Body of pancreas (tissue), 4 donors: ENCODE measurements at places on chromosomes 7 and 10. TPM values are rescaled to one million over a fixed set of nuclear protein-coding genes. Genes with fewer than 3 reads are reported as not detected.
A peak's percentile ranks its signal among the peaks of the same experiment; 100 is the strongest.

The NAT16 gene
- not detected for total RNA-seq

The LEP gene
- total RNA-seq, result 72.8 TPM

The PTPRZ1 gene
- total RNA-seq, result 1.6 TPM

The GAD2 gene
- total RNA-seq, result 4.3 TPM

The PRF1 gene
- 6.3 TPM for total RNA-seq

The TMEM273 gene
- 9.3 TPM for total RNA-seq

The PNLIPRP3 gene
- total RNA-seq, result not detected

The GRM8 gene
- 2.3 TPM for total RNA-seq

The TEX47 gene
- total RNA-seq, result not detected

The CYP2E1 gene
- 18.1 TPM for total RNA-seq

The VSTM2A gene
- total RNA-seq, result not detected

DNA sequence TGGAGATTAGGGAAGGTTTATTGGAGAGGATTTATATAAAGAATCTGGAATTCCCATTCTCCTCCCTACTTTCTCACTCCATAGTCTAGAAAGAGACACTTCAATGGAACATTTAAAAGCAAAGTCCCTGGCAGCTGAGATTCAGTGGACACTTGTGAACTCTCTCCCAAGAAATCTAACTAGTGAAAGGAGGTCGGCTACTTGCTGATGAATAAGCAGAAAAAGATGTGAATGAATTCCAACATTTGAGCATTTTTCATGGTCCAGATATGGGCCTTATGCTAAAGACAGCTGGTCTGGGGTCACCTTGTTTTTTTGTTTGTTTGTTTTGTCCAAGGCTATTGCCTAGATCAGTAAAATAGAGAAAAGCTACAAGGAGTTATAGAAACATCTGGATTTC lies 141.1 kb upstream of the LRRTM3 start:
- DNase-seq, result no peak

DNA sequence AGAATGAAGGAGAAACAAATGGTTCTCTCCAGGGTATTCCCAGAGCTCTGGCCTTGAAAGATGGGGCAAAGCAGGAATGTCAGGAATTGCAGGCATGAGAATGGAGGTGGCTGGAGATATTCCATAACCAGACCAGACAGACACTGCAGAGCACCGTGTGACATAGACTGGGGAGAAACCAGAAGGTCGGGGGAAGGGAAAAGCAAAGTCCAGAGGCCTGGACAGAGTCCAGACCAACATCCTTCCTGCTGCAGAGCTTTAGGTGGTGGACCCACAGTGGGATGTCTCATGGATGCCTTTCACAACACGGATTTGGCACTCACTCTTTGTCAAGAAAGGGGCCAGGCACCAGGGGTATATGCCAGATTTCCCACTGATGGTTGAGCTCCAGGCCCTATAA lies 177.2 kb upstream of the INHBA start:
- peak; percentile 15 for DNase-seq

DNA sequence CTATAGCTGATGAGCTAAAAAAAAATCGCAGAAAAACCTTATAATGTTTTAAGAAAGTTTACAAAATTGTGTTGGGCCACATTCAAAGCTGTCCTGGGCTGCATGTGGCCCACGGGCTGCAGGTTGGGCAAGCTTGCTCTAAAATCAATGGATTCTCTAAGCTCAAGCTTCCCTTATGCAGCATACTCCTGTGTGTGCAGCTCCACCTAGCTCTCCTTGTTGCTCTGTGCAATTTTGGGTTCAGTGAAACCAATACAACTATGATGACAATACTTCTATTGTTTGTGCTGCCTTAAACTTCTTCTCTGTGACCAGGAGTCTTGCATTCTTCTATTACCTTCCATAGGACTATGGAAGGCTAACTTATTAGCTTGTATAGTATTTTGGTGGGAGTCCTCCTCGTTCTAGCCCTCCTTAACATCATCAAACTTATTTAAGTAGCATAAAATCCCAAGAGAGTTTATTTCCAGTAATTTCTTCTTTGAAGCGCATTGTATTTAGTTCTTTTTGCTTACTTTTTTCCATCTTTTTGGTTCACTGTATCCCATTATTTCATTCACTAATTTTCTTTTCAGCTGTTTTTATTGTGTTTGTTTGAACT lies 170.9 kb upstream of the SMIM30 start:
- peak; percentile 21 for DNase-seq

DNA sequence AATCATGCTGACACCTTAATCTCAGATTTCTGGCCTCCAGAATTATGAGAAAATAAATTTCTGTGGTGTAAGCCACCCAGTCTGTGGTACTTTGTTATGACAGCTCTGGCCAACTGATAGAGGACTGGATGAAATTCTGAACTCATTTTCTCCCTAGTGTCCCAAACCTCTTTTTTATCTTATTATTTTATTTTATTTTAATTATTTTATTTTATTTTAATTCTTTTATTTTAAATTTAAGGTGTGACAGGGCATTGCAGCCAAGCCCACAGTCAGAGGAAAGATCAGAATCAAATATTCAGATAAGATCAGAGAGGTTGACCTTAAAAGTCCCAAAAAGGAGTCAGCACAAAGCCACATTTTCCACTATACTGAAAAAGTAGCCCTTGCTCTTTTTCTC lies 228.1 kb downstream of the TFEC start:
- no peak for DNase-seq

DNA sequence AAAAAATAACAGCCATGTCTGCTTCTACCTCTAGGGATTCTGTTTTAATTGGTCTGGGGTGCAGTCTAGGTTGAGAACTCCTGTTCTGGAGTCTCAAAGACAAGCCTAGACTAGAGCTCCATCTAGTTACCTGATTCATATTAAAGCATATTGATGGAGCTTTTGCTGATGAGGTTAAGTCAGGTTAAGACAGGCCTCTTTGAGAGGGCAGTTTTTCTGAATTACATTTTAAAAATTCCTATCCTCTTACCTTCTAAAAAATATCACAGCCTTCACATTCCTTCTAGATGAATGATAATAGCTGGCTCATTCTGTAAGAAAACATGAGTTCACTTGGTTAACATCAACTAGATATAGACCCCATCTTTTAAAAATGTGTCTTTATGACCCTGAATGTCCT lies 28.9 kb downstream of the MGAM start:
- DNase-seq, result no peak

DNA sequence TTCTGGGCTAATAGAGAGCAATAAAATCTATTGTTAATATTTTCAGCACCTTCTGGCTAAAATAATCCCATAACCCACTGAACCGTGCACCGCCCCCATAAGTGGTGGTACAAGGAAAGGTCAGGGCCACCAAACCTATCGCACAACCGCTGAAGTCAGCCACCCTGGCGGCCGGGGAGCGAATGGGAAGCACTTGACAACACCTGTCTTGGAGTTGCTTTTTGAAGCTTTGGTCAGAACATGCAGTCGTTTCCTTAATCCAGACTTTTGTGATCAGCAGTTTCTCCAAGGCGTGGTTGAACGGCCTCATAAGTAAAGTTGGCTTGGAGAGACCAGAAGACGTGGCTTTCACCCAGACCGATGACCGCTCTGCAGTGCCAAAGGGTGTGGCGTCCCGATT lies 97.4 kb downstream of the DNAJB6 start:
- no peak for DNase-seq

GRCh38 chr7:97732565-97733275 lies 834 bp downstream of the TAC1 start:
- DNase-seq, result no peak

GRCh38 chr10:62689712-62690111 lies 114.8 kb upstream of the ADO start:
- DNase-seq, result no peak

DNA sequence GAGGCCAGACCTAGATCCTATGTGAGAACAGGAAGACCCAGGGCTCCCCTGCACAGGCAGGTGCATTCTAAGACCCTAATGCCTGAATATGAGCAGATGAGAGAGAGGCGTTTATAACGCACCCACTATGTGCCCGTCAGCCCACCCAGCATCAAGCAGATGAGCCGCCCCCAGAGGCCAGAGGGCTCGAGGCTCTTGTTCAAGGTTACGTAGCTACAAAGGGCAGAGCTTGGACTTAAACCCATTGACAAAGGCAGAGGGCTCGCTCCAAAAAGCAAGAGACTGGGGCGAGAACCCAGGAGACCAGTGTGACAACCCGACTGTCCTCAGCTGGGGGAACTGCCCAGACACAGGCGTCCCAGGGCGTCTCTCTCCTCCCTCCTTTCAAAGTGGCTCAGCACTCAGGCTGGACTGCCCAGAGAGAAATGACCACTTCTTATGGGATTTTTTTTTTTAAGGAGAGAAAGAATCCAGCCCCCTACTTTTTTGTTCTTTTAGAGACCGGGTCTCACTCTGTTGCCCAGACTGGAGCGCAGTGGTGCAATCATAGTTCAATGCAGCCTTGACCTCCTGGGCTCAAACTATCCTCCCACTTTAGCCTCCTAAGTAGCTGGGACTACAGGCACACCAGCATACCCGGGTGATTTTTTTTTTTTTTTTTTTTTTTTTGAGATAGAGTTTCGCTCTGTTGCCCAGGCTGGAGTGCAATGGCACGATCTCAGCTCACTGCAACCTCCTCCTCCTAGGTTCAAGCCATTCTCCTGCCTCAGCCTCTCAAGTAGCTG lies 40.1 kb downstream of the TNRC18 start:
- no peak for DNase-seq

DNA sequence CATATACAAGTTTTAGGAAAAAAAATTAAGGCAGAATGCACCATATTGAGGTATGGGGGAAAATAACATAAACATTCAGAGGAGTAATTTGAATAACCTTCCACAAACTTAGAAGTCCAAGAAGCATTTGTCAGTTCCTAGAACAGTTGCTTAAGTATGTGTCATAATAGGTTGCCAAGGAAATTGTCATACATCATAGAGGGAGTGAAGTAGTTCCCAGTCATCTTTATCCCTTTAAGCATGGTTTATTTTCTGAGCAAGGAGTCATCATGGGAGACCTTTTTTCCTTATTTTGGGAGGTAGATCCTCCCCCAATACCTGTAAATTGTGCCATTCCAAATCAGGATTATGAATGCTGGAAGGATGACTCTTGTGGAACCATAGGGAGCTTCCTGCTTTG lies at the start of gene SSMEM1:
SSMEM1 (plus strand) TSS at position 219 of the 400 bp plus-strand sequence; CDS start at position 270, 51 bp downstream.
- DNase-seq, result no peak

- no peak for DNase-seq
These were observed 76.1 kb upstream of the SRRM3 start for GRCh38 chr7:76125560-76125959.

DNA sequence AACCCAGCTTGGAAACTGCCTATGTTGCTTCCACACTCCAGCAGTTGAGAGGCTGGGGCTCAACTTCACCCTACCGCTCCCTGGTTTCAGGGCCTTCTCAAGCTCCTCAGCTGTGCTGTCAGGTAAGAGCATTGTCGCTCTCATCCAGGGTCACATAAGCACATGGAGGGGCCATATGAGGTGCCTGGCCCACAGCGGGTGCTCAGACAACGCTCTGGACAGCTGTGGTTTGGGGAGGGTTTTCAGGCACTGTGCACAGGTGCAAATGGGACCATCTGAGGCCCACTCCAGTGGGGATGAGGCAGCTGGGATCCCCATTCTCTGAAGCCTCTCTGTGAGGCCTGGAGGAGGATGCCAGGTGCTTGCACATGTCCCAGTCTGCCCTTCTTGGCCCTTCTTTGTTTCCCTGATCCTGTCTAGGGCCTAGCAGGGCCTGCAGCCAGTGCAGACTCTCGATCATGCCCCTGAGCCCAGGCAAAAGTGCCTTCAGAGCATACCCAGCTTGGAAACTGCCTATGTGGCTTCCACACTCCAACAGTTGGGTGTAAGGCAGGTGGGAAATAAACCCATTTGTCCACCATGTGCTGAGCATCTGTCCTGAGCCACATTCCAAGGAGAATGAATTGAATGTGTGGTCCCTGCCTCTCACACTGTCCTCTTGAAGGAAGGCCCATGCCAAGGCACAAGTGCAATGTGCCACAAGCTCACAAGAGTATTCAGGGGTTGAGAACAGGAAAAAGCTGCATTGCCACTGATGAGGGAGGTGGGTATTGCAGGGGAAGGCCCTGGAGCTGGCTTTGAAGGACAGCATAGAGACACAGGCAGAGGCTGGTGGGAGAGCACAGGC lies 40.3 kb downstream of the VSTM4 start:
- no peak for DNase-seq

GRCh38 chr7:12930534-12930933 lies 243.1 kb downstream of the ARL4A start:
- DNase-seq, result no peak

- DNase-seq, result no peak
These were observed 58.3 kb downstream of the MALSU1 start for GRCh38 chr7:23357190-23358093.

GRCh38 chr7:126411032-126411820 lies 841.5 kb downstream of the GRM8 start:
- no peak for DNase-seq

- DNase-seq, result peak; percentile 63
These were observed 145.1 kb downstream of the GRM8 start for GRCh38 chr7:127107601-127108007.

- DNase-seq, result no peak
These were observed 19.1 kb upstream of the FZD8 start for GRCh38 chr10:35661236-35661635.

- no peak for DNase-seq
These were observed 10.1 kb upstream of the EGR2 start for GRCh38 chr10:62826273-62826672.

DNA sequence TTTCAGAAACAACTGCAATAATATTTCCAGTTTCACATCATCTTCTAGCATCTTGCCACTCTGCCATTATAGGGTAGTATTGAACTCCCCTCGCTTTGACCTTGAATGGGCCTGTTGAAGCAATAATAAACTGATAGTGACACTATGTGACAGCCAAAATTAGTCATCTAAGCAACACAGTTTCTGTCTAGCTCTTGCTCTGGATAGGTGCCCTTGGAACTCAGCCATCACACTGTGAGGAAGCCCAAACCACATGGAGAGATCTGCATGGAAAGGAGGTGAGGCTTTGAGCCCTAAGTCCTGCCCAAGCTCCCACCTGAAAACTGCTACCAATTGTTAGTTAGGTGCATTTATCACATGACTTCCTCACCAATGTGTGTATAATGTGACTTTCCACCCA lies 18.1 kb upstream of the KCND2 start:
- no peak for DNase-seq

DNA sequence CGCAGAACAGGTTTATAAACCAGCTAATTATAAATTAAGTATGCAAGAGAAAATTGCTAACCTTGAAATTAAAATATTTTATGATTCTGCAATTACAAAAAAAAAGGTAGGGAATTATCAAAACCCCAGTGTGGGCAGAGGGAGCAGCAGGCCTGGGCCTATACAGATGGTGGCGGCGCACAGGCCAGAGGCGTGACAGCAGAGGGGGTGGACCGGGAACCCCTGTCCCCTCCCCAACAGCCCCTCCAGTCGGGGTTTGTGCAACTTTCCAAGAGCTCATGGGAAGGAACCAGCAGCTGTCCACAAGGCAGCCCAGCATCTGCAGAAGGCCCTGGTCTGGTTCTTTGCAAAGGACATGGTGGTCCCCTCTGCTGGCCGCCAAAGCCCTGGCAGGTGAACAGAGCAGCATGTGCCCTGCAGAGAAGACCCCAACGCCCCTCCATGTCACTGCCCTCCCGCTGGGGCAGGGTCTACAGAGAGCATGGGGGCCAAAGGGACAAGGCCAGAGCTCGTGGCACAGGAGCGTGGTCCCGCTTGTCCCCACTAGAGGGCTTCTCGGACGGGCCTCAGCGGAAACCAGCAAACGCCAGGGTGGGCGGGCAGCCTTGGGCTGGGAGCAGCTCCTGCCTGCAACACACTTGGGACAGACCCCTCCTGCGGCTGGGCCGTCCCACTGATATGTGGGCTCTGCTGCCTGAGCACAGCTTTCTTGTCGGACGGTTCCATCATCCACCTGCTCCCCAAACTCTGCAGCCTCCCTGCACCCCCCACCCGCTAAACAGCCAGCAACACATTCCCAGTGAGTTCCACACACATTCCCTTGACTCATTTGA lies 75.1 kb downstream of the EBF3 start:
- DNase-seq, result peak; percentile 39
